ENCODE measurements at places on chromosomes 7 and 10. TPM values are rescaled to one million over a fixed set of nuclear protein-coding genes. Genes with fewer than 3 reads are reported as not detected.

Gene GBX1
- total RNA-seq = not detected

Gene CRYGN
- 1.3 TPM for total RNA-seq

Gene CCDC3
- 23.7 TPM for total RNA-seq

Gene DLX6
- total RNA-seq = not detected

- H3K27ac ChIP-seq = no peak overlapping the region
- no peaks in the 10 kb centered on the region for H3K4me1 ChIP-seq
- H3K36me3 ChIP-seq = no peaks in the 10 kb centered on the region
- no peaks in the 10 kb centered on the region for H3K27me3 ChIP-seq
- DNase-seq = no peak
Observed at GRCh38 chr10:8766899-8767298, 712.4 kb downstream of the GATA3 start.

GRCh38 chr10:124353896-124354295 is 64.8 kb downstream of the OAT start:
- H3K27me3 ChIP-seq = no peaks in the 10 kb centered on the region
- no peaks in the 10 kb centered on the region for H3K4me1 ChIP-seq
- DNase-seq = no peak
- H3K27ac ChIP-seq = no peak overlapping the region
- H3K4me3 ChIP-seq = no peak overlapping the region

GRCh38 chr7:38178695-38179344 is 775 bp downstream of the STARD3NL start:
- DNase-seq = no peak
- H3K27ac ChIP-seq = peak overlapping the region; percentile 92
- H3K27me3 ChIP-seq = no peaks in the 10 kb centered on the region

DNA sequence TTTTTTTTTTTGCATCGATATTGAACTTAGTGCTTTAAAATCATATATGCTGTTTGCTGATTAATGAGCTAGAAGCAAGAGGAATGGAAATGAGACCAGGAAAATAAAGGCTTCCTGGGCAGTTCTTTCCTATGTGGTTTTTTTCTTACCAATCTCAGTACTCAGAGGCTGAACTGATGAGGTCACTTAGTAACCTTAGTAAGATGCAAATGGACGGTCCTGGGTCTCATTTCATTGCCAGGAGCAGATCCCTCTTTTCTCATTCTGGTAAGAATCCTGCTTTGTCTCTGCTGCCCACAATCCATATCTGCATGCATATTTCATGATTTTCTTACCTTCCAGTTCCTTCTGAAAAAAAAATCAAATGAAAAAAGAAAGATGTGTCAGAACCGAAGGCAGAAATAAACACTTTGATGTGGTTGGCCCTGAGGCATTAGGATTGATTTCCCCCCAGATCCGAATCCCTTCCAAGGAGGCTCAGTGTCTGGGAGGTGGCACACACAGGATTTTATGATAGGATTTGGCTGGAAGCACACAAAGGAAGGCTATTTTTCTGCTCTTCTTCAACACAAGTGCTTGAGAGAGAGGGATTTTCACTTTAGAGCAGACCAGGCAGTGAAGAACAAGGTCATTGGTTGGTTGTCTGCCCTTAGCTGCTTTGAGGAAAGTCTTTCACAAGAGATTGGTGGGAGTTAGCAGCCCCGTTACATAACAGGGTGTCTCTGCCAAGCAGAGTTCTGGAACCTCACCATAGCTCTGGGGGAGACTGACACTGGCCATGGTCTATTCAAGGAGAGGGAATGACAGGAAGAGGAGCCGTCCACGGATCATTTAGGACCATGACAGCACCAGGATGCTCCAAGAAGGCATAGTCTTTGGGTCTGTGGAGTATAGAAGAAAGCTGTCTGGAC is 150.0 kb downstream of the CAMK1D start:
- H3K4me3 ChIP-seq = no peak overlapping the region
- DNase-seq = no peak
- peaks cover 37% of the 10 kb centered on the region for H3K4me1 ChIP-seq

DNA sequence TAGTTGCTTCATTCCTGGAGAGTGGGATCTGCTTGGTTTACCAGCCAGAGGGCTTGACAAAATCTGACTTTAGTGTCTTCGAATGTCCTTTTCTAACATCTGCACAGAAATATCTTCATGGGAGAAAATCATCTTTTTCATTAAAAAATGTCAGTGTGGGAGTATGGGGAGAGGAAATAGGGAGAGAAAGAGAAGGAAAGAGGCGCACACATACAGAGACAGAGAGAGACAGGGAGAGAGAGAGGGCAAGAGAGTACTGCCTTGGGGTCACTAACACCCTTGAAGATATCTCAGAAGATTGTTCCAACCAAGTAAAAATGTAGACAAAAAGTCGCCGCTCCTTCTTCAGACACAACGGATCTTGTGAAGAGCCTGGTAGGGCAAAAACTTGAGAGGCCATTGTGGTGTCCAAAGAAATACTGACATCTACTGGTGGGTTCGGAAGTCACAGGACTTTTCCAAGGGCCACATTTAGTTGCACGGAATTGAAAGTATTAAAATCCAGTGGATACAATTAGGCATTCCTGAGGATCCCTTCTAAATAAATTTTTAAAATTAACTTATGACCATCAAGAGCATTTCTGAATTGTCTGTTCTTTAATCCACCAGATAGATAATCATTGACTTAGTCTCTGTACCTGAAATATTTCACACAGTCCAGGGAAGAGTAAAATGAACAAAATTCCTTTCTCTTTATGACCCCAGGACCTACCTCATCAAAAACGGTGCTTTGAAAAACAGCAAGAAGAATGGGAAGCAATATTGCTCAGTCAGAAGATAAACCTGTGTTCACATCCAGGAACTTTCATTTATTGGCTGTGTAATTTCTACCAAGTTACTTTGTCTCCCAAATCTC is 29.7 kb downstream of the VIM start:
- DNase-seq = no peak
- peak overlapping the region; percentile 19 for H3K4me3 ChIP-seq
- H3K4me1 ChIP-seq = no peaks in the 10 kb centered on the region
- H3K27me3 ChIP-seq = no peaks in the 10 kb centered on the region
- no peak overlapping the region for H3K27ac ChIP-seq

- no peak for DNase-seq
- no peak overlapping the region for H3K27ac ChIP-seq
- H3K4me3 ChIP-seq = no peak overlapping the region
- peaks cover 17% of the 10 kb centered on the region for H3K4me1 ChIP-seq
Observed at GRCh38 chr7:47264021-47264651, 317.8 kb downstream of the TNS3 start.

- no peak overlapping the region for H3K4me3 ChIP-seq
- peak; percentile 60 for DNase-seq
- peaks cover 15% of the 10 kb centered on the region for H3K27me3 ChIP-seq
- H3K27ac ChIP-seq = no peak overlapping the region
- H3K4me1 ChIP-seq = peaks cover 8% of the 10 kb centered on the region
Observed at GRCh38 chr10:23200997-23201652, 9.0 kb downstream of the PTF1A start.

DNA sequence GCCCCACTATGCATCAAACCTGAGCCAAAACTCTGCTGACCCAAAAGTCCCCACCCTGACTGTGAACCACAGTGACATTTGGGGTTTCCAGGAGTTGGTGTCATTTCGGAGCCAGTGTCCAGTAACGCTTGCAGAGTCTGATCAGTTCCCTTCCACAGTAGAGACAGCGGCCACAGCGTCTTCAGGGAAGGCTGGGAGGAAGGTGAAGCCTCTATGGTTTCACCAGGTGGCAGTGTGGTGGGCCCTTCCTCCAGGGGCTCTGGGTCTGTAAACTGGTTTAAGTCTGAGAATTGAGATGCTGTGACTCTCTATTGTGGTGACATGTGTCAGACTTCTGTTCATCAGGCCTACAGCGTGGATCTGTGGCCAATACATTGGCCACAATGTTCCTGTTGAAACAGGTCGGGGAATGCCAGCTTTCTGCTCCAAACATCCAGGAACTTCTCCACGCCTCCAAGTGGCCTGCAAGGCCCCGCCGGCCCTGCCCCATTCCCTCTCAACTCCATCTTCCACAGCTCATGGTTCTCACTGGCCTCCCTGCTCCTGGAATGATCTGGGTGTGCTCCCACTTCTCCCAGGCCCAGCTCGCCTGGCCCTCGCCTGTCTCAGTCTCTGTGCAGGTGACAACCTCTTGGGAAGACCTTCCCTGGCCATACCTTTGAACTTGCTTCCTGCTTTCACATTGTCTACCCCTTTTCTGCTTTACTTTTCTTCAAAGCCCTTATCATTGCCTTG is 124.5 kb upstream of the FAM20C start:
- DNase-seq = no peak
- H3K27me3 ChIP-seq = no peaks in the 10 kb centered on the region
- H3K4me3 ChIP-seq = no peak overlapping the region
- H3K27ac ChIP-seq = no peak overlapping the region
- H3K36me3 ChIP-seq = no peaks in the 10 kb centered on the region

GRCh38 chr10:79148452-79149344 is 79.9 kb downstream of the ZMIZ1 start:
- H3K4me1 ChIP-seq = peaks cover 100% of the 10 kb centered on the region
- H3K36me3 ChIP-seq = peaks cover 7% of the 10 kb centered on the region
- no peaks in the 10 kb centered on the region for H3K27me3 ChIP-seq
- no peak overlapping the region for H3K4me3 ChIP-seq
- DNase-seq = no peak

DNA sequence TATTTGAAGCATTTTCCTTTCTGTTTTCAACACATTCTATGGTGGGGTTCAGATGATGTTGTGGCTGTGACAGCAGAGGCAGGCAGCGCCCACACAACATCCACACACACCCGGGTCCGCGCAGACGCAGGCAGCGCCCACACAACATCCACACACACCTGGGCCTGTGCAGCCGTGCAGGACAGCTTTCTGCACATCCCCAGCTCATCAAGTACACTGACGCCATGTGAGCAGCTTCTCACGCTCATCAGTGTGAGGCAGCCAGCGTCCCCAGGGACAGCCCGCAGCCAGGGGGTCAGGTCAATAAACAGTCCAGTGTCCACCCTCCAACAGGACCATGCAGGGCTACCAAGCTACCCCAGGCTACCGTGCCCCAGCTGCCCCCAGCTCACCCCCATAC is 272.8 kb upstream of the TCERG1L start:
- no peaks in the 10 kb centered on the region for H3K4me1 ChIP-seq
- no peak overlapping the region for H3K4me3 ChIP-seq
- no peaks in the 10 kb centered on the region for H3K36me3 ChIP-seq
- DNase-seq = peak; percentile 62
- H3K27ac ChIP-seq = no peak overlapping the region
- peaks cover 18% of the 10 kb centered on the region for H3K27me3 ChIP-seq

DNA sequence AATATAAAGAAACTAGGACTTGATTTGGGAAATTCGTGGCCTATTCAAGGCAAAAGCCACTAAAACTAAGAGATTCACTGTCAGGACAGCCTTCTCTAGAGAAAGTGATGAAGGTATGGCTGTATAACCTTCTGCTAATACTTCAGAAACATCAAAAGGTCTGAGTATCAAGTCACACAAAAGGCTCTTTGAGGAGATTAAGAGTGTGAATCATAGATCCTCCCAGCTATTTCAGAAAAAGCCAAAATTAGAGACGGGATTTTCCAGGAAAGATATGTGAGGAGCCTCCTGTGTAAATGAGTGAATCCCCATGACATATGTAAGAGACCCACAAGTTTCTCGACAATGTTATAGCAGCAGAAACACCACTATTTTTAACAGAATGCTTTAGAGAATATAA is 56.2 kb downstream of the UBE3C start:
- no peak overlapping the region for H3K27ac ChIP-seq
- H3K4me3 ChIP-seq = no peak overlapping the region
- no peaks in the 10 kb centered on the region for H3K27me3 ChIP-seq

DNA sequence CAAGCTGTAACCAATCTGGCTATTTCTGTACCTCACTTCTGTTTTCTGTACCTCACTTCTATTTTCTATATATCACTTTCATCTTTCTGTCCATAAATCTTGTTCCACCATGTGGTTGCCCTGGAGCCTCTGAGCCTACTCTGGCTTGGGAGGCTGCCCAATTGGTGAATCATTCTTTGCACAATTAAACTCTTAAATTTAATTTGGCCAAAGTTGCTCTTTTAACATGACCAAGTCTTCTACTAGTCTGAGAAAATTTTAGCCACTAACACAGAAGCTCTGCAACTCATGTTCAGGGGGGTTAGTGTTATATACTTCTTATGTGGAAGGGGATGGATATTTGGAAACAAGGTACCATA is 503.5 kb downstream of the KIF20B start:
- H3K4me1 ChIP-seq = no peaks in the 10 kb centered on the region
- no peak overlapping the region for H3K4me3 ChIP-seq
- H3K27ac ChIP-seq = no peak overlapping the region

Measured in esophagus muscularis mucosa (tissue), 4 donors.